ENCODE measurements at places on chromosomes 6 and 20. TPM values are rescaled to one million over a fixed set of nuclear protein-coding genes. Genes with fewer than 3 reads are reported as not detected.
A peak's percentile ranks its signal among the peaks of the same experiment; 100 is the strongest.

OOEP gene
- total RNA-seq = not detected

MCHR2 gene
- not detected for total RNA-seq

ZNF165 gene
- total RNA-seq = 4.3 TPM

RNF146 gene
- 11.2 TPM for total RNA-seq

MPC1 gene
- 22.2 TPM for total RNA-seq

TSPO2 gene
- total RNA-seq = not detected

RBPJL gene
- total RNA-seq = not detected

DNA sequence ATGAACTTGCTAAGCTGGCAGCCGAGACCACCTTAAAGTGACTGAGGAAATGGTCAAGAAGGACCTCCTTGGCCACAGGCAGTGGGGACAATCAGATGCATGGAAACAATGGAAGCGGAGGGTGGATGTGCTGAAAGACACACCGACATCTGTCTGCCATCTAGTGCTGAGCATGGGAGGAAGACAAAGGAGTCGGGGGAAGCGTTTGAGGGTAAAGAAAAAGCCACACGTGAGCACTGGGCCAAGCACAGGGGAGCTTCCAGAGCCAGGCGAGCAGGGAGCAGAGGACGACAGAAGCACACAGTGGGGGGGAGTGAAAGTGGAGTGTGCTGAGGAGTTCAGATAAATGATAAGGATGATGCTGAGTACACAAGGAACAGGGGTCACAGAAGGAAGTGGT lies 367.8 kb downstream of the ZFAND3 start:
- no peak for DNase-seq

- no peak for DNase-seq
Measured at GRCh38 chr6:25054469-25054868, 118.7 kb upstream of the RIPOR2 start.

DNA sequence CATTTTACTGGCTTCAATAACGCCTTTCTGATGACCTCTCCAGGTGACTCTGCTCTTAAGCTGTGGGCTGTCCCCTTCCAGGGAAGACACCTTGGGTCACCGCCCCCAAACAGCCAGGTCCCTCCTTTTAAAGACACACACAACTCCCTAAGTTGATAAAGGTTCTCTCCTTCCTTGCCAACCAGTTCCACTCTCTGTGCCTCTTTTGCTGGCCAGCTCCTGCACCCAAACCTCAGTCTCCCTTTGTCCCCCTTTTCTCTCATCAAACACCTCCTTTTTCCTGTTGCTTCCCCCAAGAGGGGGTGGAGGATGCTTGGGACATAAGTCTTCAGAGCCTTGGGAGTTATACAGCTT lies 1.0 kb downstream of the NCOA6 start:
- peak; percentile 72 for DNase-seq

- DNase-seq = no peak
Measured at GRCh38 chr20:56925831-56926170, 296.7 kb downstream of the TFAP2C start.

DNA sequence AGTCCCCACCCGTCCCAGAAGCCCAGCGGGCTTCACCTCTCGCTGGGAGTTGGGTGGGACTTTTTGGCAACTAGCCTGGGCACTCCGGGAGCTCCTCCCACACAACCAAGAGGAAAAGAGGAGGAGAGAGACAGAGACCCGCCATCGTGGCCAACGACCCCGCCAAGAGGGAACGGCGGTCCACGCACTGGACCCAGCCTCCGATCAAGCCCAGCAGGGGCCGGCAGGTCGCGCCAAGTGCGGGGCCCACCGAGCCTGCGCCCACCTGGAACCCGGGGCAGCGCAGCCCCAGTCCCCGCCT lies 3.0 kb upstream of the TMEM14C start:
- DNase-seq = no peak

- no peak for DNase-seq
Measured at GRCh38 chr6:18634912-18635311, 247.8 kb downstream of the RNF144B start.

GRCh38 chr20:46215913-46216707 lies 92.2 kb downstream of the CDH22 start:
- no peak for DNase-seq

DNA sequence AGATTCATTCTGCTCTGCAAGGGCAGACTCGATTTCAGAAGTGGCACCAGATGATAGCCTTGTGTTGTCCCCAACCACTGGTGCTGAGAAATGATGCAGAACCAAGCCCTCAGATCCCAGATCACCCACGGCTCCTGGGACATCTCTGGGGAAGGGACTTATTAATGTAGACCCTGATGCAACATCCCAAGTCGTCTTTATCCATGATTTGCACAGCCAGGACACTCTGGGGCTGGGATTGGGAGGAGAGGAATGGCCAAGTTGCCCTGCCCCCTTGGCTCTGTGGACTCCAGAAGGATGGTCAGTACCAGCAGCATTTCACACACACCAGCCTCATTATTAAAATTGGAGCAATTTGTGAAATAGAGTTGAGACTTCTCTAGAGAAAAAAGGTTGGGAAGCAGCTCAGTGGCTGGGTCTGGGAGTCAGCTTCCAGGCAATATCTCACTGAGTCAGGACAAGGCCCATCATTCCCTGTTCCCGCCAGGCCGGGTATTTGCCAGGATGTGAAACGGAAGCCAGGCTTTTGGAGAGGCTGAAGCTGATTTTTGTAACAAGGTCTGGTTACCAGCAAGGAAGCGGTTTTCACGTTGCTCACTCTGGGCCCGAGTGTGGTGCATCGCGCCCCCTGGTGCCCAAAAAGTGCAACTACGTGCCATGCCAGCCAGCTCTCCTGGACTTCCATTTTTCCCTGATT lies 67.4 kb downstream of the ZBTB2 start:
- peak; percentile 65 for DNase-seq

DNA sequence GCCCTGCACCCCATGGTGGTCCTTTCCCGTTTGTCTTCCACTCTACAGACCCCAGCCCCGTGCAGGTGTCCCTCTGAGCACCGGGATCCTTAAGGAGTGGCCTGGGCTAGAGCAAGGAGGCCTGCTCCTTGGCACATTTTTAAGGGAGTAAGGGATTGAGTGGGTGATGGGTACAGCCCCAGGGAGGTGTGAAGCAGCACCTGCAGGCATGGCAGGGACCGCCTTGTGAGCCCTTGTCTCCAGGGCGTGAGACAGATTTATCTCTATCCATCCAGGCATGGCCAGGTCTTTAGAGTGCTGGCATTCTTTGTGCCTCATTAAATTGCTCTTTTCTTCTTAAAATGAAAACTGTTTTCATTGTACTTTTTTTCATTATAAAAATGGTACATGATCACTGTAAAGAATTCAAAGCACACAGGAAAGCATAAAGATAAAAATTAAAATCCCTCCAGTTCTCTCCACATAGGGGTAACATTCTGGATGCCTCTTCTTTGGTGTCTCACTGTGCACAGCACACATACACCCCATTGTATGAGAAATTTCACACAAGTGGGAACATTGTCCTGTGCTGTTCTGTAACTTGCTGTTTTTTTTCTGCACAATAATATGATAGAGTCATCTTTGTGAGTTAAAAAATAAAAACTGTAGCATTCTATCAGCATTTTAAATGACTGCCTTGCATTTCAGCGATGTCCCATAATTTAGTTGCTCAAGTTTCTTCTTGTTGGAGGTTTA lies 31.9 kb upstream of the ZNF831 start:
- no peak for DNase-seq

- DNase-seq = no peak
Measured at GRCh38 chr20:35730583-35731468, 11.2 kb downstream of the RBM39 start.

GRCh38 chr6:25640446-25640845 lies 11.6 kb upstream of the SCGN start:
- DNase-seq = no peak

- DNase-seq = no peak
Measured at GRCh38 chr6:26019967-26020328, 57.3 kb downstream of the TRIM38 start.

DNA sequence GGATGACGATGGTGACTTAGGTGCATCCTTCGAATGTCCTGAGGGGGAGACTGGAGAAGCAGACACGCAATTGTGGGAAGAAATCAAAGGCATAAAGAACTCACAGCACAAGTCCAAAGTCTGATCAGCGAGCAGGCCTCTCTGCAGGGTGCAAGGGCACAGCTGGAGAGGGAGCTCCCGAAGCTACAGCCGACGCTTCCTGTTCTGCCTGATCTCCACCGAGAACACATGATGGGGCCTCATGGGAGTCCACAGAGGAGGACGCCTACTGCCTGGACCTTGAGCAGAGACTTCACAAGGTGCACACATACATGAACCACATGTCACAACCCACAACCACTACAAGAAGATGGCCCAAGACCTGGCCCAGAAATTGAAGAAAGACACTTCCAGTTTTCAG lies 51.4 kb downstream of the RIN2 start:
- no peak for DNase-seq

- no peak for DNase-seq
Measured at GRCh38 chr6:35786272-35786671, 5.5 kb downstream of the CLPSL1 start.

DNA sequence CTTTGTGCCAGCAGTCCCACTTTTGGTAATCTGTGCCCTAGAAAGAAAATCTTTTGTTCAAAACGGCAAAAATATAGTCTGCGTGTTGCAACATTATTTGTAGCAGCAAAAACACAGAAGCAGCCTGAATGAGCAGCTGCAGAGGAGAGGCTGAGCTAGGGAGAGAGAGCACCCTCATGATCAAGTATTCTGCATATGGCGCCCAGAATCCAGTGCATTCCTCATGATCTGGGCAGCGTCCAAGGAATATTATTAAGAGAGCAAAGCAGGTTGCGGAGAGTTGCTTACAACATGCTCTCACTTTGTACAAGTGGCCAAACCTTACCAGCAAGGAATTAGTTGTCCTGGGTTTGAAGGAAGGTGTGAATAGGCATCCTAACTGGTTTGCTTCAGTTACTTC lies 25.9 kb downstream of the KIZ start:
- no peak for DNase-seq

- no peak for DNase-seq
Measured at GRCh38 chr6:115712291-115712961, 348.3 kb downstream of the FRK start.

- no peak for DNase-seq
Measured at GRCh38 chr6:54132587-54132986, 21.3 kb downstream of the MLIP start.

GRCh38 chr20:24917797-24918578 lies 31.1 kb upstream of the CST7 start:
- DNase-seq = peak; percentile 45

- DNase-seq = no peak
Measured at GRCh38 chr6:43673444-43674084, 14.0 kb downstream of the MRPS18A start.

DNA sequence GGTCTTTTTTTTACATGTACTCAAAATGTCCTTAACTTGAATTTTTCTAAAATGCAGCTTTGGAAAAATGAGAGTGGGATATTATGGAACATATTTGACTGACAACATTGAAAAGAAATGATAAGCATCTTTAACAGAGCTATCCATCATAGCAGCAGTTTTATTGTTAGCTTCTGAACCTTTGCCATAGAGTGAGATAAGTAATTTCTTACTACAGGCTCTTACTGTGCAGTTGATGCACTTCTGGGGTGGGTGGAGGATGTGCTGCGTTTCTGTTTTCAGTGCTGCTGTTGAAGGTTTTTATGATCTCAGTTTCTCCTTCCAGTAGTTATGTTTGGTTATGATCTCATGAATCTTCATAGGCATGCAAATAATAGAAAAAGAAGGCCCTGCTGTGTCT lies 267.0 kb downstream of the TMEM242 start:
- DNase-seq = peak; percentile 45

Measured in activated naive CD8-positive, alpha-beta T cell treated with anti-CD3 and anti-CD28 coated beads for 36 hours (primary cell).